B cell (primary cell): ENCODE measurements at places on chromosomes 2 and 18. TPM values are rescaled to one million over a fixed set of nuclear protein-coding genes. Genes with fewer than 3 reads are reported as not detected.

- H3K36me3 ChIP-seq, result no peaks in the 10 kb centered on the region
- no peak overlapping the region for H3K27ac ChIP-seq
- H3K27me3 ChIP-seq, result no peaks in the 10 kb centered on the region
- DNase-seq, result no peak
- no peak overlapping the region for H3K4me3 ChIP-seq
These were observed 29.6 kb downstream of the COLEC12 start for GRCh38 chr18:470661-471501.

DNA sequence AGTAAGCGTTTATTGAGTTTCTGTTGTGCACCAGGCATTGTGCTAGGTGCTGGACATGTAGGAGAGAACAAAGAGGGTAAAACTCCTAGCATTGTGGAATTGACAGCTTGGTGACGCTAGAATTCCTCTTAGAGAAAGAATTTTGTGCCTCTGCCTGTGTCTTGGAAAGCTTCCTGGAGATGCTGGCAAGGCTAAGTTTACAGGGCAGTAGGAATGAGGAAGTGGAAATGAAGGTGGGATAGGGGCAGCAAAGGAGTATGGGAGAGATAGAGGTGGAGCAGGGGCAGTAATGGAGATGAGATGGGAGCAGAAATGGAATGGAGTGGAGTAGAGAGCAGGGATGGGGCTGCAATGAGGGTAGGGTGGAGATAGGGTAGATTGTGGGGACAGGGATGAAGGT lies 29.8 kb downstream of the GPR39 start:
- no peak overlapping the region for H3K27ac ChIP-seq
- H3K4me3 ChIP-seq, result no peak overlapping the region
- no peaks in the 10 kb centered on the region for H3K27me3 ChIP-seq
- H3K36me3 ChIP-seq, result no peaks in the 10 kb centered on the region

DNA sequence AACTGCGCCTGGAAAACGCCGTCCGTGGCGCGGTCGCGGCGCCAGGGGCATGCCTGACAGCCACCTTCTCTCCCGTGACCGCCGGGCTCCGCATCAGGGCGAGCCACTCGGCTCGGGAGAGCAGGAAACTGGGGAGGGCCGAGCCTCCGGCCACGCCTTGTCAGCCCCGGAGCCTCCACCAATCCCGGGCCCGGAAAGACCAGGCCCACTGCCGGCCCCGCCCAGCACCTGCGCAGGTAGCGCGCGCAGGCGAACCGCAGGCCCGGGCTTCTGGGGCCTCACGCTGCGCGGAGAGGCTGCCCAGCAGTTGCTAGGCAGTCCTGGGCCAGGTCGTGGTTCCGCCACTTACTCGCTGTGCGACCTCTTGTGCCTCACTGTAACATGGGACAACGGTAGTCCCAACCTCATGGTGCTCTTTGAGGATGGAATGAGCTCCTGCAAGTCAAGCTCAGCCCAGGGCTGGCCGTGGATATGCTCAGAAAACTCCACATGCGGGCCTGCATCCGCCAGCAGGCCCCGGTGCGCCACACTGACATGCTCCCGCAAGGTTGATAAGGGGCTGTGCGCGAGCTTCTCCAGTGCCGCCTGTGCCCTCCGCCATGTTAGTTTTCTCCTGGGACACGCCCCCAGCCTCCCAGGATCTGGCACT lies 97.1 kb downstream of the INHBB start:
- H3K27me3 ChIP-seq, result no peaks in the 10 kb centered on the region
- no peak for DNase-seq
- H3K27ac ChIP-seq, result no peak overlapping the region
- no peak overlapping the region for H3K4me3 ChIP-seq

DNA sequence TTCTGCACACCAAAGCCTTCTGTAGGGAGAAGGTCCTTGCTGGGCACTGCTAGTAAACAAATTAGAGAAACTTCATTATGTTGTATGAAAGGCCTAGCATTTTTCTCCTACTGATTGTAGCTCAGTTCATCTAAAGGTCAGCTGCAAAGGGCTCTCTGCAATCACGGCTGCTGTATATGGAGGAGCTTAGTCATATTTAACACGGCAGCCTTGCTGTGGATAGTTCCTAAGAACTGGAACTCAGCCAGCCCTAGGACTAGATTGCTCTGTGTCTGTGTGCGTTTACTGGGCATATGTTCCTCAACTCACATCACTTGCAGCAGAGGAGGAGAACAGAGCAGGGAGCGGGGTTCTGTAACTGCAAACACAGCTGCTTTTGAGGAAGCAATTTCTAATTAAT lies 1103.9 kb upstream of the KLHL29 start:
- no peak for DNase-seq
- H3K36me3 ChIP-seq, result no peaks in the 10 kb centered on the region
- H3K27me3 ChIP-seq, result no peaks in the 10 kb centered on the region
- H3K4me3 ChIP-seq, result no peak overlapping the region
- no peak overlapping the region for H3K27ac ChIP-seq
- no peaks in the 10 kb centered on the region for H3K4me1 ChIP-seq

DNA sequence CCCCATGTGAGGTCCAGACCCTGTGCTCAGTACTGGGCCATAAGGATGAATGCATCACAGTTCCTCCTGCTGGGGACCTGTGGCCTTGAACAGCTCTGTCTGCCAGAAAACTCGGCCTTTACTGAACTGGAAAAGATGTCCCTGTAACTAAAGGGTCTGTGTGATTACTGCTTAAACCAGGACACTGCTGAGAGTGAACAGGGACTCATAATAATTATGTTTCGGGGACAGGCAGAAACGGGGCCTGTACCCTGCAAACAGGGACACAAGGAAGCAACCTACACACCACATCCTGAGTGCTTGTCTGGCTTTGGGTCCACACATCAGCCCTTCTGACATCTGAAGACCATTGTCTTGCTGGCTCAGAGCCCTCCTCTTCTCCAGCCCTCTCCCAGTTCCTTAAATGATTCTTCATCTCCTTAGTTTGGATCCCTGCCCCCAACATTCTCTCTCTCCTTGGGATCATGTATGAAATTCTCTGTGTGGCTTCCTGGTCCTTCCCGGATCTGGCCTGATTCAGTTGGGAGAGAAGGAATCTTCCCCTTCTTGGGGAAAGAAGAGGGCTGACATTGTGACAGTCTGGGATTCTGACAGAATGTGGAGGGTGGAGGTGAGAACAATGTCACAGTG lies 248.0 kb downstream of the MYCN start:
- no peak for DNase-seq
- H3K4me3 ChIP-seq, result no peak overlapping the region
- no peak overlapping the region for H3K27ac ChIP-seq
- no peaks in the 10 kb centered on the region for H3K27me3 ChIP-seq

DNA sequence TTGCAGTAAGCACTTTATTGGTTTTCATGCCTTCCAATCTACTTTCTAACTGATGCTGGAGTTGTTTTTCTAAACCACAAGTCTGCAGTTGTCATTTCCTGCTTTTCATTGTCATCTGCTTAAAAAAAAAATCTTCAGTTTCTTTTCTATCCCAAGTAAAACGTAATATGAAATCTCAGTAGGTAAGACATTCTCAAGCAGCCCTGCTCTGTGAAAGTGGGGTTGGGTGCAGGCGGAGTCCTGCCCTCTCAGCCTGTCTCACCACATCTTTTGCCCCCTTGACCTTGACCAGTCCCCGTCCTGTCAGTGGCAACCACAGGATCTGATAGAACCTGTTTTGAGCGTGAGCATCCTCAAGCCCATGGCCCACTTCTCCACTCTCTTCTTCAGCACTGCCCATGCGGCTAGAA lies 80.0 kb upstream of the CPO start:
- H3K4me1 ChIP-seq, result no peaks in the 10 kb centered on the region
- DNase-seq, result no peak
- no peak overlapping the region for H3K27ac ChIP-seq
- H3K36me3 ChIP-seq, result no peaks in the 10 kb centered on the region
- H3K27me3 ChIP-seq, result no peaks in the 10 kb centered on the region

- DNase-seq, result peak; percentile 86
- H3K36me3 ChIP-seq, result peaks cover 91% of the 10 kb centered on the region
- peak overlapping the region; percentile 15 for H3K27ac ChIP-seq
- H3K4me1 ChIP-seq, result peaks cover 8% of the 10 kb centered on the region
- no peaks in the 10 kb centered on the region for H3K27me3 ChIP-seq
- no peak overlapping the region for H3K4me3 ChIP-seq
These were observed 10.5 kb downstream of the CCDC93 start for GRCh38 chr2:118003396-118003824.

DNA sequence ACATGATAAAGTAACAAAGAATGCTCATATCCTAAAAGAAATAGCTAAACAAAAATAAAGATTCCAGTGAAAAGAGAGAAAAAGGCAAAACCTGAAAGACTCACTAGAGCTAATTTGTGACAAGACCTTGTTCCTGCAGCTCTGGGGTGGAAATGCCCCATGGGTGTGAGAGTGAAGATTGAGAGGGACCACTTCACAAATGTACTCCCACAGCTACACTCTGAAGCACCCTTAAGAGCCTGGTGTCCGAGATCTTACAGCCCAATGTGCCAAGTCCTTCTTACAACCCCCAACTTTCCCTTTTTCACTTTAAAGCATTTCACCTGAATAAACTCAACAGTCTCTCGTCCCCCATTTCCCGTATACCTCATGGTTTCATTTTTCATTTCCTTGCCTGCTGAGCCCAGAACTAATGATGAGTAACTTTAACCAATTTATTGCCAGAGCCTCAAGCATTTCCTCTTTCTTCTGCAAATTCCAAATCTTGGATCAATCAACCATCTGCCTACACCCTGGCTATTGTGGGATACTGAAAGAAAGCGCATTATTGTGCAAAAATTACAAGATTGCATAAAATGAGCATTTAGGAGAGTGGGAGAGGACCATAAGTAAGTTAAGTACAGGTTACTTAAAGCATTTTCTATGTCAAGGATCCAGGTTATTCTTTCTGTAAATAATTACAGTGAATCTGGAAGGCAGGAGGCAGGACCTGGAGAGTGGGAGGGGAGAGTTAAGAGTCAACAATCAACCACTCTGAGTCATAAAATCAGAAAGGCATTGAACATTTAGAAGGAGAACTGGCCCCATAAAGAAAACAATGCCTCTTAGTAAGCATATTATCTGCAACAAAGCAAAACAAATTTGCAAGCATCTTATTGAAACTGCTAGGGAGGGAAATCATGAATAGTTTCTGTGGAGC lies 804.4 kb upstream of the CELF4 start:
- DNase-seq, result no peak
- no peak overlapping the region for H3K4me3 ChIP-seq
- no peaks in the 10 kb centered on the region for H3K27me3 ChIP-seq
- H3K36me3 ChIP-seq, result no peaks in the 10 kb centered on the region
- H3K4me1 ChIP-seq, result no peaks in the 10 kb centered on the region

DNA sequence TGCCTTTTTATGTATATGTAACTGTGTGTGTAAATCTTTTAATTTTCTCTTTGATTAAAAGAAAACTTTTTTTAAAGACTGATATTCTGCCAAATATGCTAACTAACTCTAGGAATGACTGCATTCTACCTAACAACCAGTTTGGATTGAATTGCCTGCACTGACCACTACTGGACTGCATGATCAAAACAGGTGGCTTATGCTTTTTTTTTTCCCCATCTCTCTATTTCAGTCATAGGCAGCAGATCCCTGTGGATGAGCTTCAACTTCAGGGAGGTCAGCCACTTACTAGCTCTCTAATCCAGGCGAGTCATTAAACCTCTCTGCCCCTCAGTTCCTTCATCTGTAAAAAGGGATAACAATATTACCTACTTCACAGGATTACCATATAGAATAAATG lies 138.6 kb upstream of the SERTAD2 start:
- no peak overlapping the region for H3K4me3 ChIP-seq
- H3K36me3 ChIP-seq, result no peaks in the 10 kb centered on the region
- peaks cover under 1% of the 10 kb centered on the region for H3K4me1 ChIP-seq
- DNase-seq, result no peak
- no peaks in the 10 kb centered on the region for H3K27me3 ChIP-seq

DNA sequence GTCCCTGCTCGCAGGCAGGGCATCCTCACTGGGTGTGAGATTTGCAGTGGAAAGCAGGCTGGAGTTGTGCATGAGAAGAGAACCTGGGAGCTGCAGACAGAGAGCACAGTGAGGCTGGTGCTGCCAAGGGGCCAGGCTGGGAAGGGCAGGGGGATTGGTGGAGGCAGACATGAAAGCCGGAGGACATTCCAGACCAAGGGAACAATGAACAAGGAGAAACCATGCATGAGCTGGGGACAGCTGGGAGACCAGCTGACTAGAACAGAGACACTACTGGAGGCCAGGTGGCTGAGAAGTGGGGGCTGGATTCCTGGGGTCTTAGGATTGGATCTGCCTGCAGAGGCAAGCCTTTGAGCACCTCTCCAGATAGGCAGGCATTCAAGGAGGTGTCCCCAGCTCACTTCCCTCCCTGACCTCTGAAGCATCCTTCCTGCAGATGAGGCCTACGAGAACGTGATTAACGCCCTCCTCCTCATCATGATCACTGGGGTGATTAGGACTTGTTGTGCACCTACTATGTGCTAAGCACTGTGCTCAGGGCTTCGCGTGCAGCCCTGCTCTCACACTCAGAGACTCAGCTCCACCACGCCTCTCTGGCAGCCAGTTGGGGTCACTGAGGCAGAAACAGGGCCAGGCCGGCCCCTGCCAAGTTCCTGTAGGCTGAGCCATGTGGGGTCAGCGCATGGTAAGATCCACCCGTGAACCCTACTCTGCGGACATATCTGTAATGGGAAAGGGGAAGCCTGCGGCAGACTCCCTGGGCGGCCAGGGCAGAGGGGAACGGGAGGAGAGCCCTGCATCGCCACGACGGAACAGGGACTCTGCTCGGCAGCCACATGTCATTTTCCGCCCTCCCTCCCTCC lies 74.8 kb upstream of the SLC66A3 start:
- no peaks in the 10 kb centered on the region for H3K4me1 ChIP-seq
- no peak overlapping the region for H3K4me3 ChIP-seq
- H3K27me3 ChIP-seq, result no peaks in the 10 kb centered on the region
- DNase-seq, result no peak
- H3K27ac ChIP-seq, result no peak overlapping the region

GRCh38 chr18:56652802-56653201 lies 1.6 kb downstream of the WDR7 start:
- H3K36me3 ChIP-seq, result no peaks in the 10 kb centered on the region
- no peak for DNase-seq
- no peaks in the 10 kb centered on the region for H3K27me3 ChIP-seq
- no peak overlapping the region for H3K4me3 ChIP-seq
- H3K27ac ChIP-seq, result no peak overlapping the region
- H3K4me1 ChIP-seq, result peaks cover 26% of the 10 kb centered on the region

DNA sequence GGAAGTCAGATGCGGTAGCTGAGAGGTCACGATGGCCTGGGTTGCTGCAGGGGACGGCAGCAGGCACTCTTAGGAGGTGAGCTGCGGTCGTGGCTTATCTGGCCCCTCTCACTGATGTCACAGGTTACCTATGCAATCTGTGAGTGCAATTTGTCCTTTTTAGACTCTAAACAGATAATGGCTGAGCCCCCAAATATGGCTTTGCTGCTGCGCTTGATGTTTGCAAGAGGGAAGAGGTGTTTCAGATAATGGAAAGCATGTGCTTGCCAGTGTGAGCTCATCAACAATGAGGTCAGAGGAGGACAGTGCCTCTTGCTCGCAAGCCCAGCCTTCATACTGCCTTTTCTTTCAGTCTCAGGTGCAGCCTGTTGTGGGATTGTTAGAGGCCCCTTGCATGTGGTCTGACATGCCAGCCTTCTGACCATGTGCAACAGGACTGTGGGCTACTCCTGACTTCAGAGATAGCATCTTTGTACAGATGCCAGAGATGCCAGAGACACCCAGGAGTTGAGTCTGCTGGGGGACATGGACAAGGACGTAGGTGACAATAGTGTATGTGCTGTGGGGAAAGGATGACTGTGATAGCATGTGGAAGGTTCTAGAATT lies 151.3 kb downstream of the TANC1 start:
- H3K4me1 ChIP-seq, result peaks cover 8% of the 10 kb centered on the region
- H3K4me3 ChIP-seq, result no peak overlapping the region
- DNase-seq, result no peak
- H3K36me3 ChIP-seq, result no peaks in the 10 kb centered on the region
- no peak overlapping the region for H3K27ac ChIP-seq

KCTD1 gene
- total RNA-seq, result 4.1 and 5.0 TPM in 2 replicates

SS18 gene
- total RNA-seq, result 105 and 114 TPM in 2 replicates

ILKAP gene
- 98.6 and 102 TPM in 2 replicates for total RNA-seq
